ENCODE measurements at places on chromosomes 3 and 15. TPM values are rescaled to one million over a fixed set of nuclear protein-coding genes. Genes with fewer than 3 reads are reported as not detected.
A peak's percentile ranks its signal among the peaks of the same experiment; 100 is the strongest.

Gene ZSCAN2
- 6.3 TPM for total RNA-seq

DNA sequence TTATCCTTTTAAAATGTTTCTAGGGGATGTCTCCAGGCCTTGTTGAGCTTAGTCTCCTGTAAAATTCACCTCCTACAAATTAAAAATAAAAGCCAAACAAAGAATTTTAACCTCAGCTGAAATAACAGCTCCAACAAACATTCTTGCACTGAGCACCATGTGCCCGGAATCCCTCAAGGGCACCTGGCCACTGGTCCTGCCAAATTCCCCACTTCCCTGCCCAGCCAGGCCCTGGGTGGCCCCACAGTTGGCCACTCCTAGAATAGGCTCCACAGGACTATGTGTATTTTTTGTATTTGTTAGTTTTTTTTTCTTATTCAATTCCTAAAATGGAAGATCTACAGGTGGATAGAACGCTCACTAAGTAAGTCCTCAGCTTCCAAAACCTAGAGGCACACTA is 33.1 kb upstream of the PLA2G4E start:
- H3K27me3 ChIP-seq: peaks cover 37% of the 10 kb centered on the region
- no peak overlapping the region for H3K27ac ChIP-seq
- H3K4me1 ChIP-seq: peaks cover 3% of the 10 kb centered on the region

Gene PDCD10
- 72.5 TPM for total RNA-seq

Gene ZNF662
- total RNA-seq: 0.25 TPM

Gene HCN4
- not detected for total RNA-seq

Gene EAF2
- 11.7 TPM for total RNA-seq

Gene UBAP1L
- total RNA-seq: 3.8 TPM

Gene ERC2
- not detected for total RNA-seq

- H3K27ac ChIP-seq: no peak overlapping the region
- DNase-seq: no peak
- peaks cover 34% of the 10 kb centered on the region for H3K4me1 ChIP-seq
- H3K4me3 ChIP-seq: no peak overlapping the region
- H3K36me3 ChIP-seq: peaks cover 15% of the 10 kb centered on the region
Observed at GRCh38 chr3:194300382-194300758, 50.8 kb downstream of the CPN2 start.

Gene TMEM40
- not detected for total RNA-seq

DNA sequence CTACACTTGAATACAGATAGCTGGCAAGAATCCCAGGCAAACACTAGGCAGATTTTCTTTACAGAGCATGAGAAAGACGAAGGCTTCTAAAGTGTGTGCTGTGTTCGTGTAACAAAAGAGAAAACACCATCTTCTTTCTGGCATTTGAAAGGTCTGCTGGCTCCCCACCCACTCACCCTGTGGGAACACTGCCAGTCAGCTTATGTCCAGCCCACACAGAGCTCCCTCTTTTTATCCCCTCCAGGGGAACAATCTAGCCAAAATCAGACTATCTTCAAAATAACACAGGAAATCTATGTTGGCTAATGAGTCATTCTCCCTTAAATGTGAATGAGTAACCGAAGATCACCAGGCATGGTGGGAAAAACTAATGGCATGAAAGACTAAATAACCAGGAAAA is 45.6 kb upstream of the PAQR5 start:
- H3K27me3 ChIP-seq: no peaks in the 10 kb centered on the region
- DNase-seq: no peak
- no peaks in the 10 kb centered on the region for H3K36me3 ChIP-seq
- no peak overlapping the region for H3K4me3 ChIP-seq
- no peak overlapping the region for H3K27ac ChIP-seq

Gene FANCD2
- total RNA-seq: 61.2 TPM

Gene RAD51
- 59.9 TPM for total RNA-seq

Gene ADPRH
- 1.4 TPM for total RNA-seq

Gene ALDH1A2
- not detected for total RNA-seq

- H3K27me3 ChIP-seq: peaks cover 49% of the 10 kb centered on the region
- peaks cover 11% of the 10 kb centered on the region for H3K4me1 ChIP-seq
- no peak overlapping the region for H3K27ac ChIP-seq
Observed at GRCh38 chr15:75178171-75178937, 23.3 kb upstream of the C15orf39 start.

GRCh38 chr3:113831103-113831355 is 7.6 kb upstream of the GRAMD1C start:
- H3K27ac ChIP-seq: no peak overlapping the region
- H3K36me3 ChIP-seq: peaks cover 9% of the 10 kb centered on the region
- peaks cover 18% of the 10 kb centered on the region for H3K4me1 ChIP-seq
- H3K27me3 ChIP-seq: peaks cover 2% of the 10 kb centered on the region

DNA sequence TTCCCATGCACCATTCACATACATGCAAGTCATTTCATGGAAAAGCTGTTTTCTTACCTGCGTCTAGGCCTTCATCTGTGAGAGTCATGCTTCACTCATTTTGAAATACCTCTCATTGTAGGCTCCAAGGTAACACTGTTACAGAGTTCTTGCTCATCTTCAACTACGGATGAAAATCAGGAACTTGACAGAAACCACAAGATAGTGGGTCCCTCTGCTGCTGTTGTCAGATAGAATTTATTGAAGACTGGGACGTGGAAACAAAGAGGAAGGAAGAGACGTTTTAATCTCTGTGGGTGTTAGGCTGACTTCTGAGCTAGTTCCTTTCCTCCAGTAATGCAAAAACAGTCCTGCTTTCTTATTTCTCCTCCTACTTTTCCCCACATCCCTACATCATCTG is at the start of gene P2RY14:
TSS of gene P2RY14 (minus strand) at position 313 of the 400 bp plus-strand sequence. CDS start 64,226 bp downstream, outside the sequence.
- H3K27ac ChIP-seq: peak within 1 kb of the TSS; percentile 55
- no peaks in the 10 kb centered on the region for H3K27me3 ChIP-seq
- no peak within 1 kb of the TSS for H3K4me3 ChIP-seq
- H3K4me1 ChIP-seq: peaks cover 62% of the 10 kb centered on the region
- DNase-seq: no peak
- H3K36me3 ChIP-seq: no peaks in the 10 kb centered on the region

DNA sequence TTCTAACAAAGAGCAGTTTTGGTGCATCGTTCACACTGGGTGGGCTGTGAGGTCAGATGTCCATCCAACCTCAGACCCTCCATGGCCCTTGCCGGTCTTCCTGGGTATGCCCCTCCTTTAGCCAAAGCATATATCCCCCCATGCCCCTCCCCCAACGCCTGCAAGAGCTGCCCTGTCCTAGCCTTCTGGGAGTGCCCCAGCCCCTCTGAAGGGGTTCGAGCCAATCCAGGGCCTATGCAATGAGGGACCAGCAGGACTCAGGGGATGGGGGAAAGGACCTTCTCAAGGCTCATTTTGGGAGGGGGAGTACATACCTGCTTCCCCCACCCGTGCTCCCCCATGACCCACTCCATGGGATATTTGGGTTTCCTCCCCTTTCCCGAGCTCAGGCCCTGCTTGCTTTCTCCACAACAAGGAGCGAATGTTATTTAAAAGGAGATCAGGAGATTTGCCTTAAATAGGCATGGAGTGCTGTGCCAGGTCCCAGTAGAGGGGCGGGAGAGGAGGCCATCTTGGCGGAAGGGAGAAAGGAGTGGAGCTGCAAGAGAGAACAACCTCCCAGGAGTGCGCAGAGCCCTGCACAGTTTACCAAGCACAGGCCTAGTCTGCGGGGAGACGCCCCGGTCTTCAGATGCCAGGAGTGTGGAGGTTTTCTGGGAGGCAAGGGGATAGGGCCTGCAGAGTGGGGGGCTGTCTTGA is 18.2 kb downstream of the PIF1 start:
- no peak overlapping the region for H3K4me3 ChIP-seq
- no peaks in the 10 kb centered on the region for H3K36me3 ChIP-seq
- H3K4me1 ChIP-seq: no peaks in the 10 kb centered on the region
- peaks cover 7% of the 10 kb centered on the region for H3K27me3 ChIP-seq
- no peak for DNase-seq

DNA sequence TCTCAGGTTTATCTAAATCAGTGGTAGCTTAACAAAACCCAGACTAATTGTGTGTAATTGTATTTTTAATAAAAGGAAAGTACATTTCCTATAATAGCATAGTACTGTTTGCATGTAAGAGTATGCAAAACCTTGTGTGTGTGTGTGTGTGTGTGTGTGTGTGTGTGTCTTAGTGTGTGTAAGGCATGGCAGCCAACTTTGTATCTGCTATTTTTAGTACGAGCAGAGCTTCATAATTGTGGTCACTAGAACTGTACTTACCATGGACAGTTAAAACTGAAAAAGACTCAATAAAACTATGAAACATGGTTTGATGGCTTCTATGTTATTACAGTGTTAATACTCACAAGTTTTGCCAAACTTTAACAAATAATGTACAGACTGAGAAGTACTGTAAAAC is 6.2 kb downstream of the P2RY1 start:
- no peak overlapping the region for H3K27ac ChIP-seq
- H3K27me3 ChIP-seq: peaks cover 25% of the 10 kb centered on the region
- DNase-seq: no peak
- no peak overlapping the region for H3K4me3 ChIP-seq
- peaks cover 3% of the 10 kb centered on the region for H3K4me1 ChIP-seq

Gene LNP1
- total RNA-seq: 1.2 TPM

GRCh38 chr3:61903931-61904657 is 342.7 kb downstream of the PTPRG start:
- H3K36me3 ChIP-seq: no peaks in the 10 kb centered on the region
- no peaks in the 10 kb centered on the region for H3K4me1 ChIP-seq
- DNase-seq: no peak
- H3K27ac ChIP-seq: no peak overlapping the region
- no peaks in the 10 kb centered on the region for H3K27me3 ChIP-seq
- H3K4me3 ChIP-seq: no peak overlapping the region

DNA sequence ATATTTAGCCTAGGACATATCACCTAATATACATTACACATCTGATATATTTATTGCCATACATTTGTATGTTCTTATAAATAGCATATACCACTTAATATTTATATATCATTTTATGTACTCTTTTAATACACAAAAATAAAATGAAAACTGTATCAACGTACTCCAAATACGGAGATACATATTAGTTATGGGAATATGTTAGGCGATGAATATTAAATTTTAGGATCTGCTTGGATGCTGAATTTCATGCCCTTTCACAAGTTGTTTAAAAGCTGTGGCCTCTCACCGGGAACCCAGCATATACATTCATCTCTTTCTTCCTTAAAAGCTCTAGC is 50.6 kb downstream of the ZIC4 start:
- H3K36me3 ChIP-seq: peaks cover 2% of the 10 kb centered on the region
- DNase-seq: no peak

DNA sequence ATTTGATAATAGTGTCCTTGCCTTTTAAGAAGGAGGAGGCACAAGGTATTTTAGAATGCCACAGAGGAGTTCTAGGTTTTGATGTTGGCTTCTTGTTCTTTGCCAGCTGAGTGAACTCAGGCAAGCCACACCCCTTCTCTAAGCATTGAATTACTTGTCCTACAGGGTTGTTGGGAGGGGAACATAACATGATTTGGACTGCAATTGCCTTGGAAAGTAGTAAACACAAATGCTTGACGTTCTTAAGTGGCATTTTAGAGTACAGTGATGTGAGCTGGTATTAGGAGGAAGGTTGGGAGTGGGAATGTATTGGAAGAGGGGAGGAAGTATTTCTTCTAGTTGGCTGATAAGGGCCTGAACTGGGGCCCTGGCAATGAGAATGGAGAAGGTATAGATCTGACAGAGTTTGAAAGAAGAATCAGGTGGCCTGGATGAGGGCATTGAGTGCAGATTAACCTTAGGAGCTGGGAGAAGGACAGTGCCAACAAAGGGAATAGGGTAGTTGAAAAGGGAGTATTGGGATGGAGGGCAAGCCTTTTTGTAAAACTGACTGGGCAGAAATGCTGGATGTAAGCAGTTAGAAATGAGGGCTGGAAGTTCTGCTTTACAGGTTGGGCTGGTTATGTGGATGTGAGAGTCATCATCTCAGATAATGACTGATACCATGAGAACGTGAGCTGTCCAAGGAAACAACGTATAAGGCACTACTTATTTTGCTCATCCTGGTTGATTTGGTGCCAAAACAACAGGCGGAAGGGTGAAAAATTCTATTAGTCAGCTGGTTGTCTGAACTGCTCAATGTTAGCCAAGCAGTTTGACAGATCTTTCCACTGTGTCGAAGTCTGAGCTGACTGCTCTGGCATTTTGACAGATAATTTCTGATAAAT is 16.7 kb downstream of the KAT2B start:
- no peak overlapping the region for H3K4me3 ChIP-seq
- H3K27me3 ChIP-seq: no peaks in the 10 kb centered on the region
- peaks cover 20% of the 10 kb centered on the region for H3K36me3 ChIP-seq
- H3K4me1 ChIP-seq: peaks cover 34% of the 10 kb centered on the region
- H3K27ac ChIP-seq: no peak overlapping the region
- no peak for DNase-seq

DNA sequence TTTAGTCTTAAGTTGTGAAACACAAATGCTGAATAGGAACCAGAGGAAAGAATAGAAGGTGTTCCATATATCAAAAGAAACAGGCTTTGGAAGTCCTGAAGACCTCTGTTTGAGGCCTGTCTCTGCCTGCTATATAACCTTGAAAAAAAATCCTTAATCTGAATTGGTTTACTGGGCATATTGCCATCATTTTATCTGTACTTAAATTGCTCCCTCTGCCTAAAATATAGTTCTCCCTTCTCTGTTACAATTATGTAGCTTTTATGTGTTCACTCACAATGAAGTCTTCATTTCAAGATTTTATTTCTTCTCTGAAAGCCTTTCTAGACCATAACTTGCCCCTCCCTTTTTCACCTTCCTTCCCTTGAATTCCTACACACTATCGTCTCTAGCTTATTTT is 21.2 kb downstream of the ARL13B start:
- H3K27me3 ChIP-seq: no peaks in the 10 kb centered on the region
- DNase-seq: no peak
- no peak overlapping the region for H3K27ac ChIP-seq
- no peak overlapping the region for H3K4me3 ChIP-seq
- H3K36me3 ChIP-seq: peaks cover 3% of the 10 kb centered on the region
- peaks cover 4% of the 10 kb centered on the region for H3K4me1 ChIP-seq

Gene TOPAZ1
- not detected for total RNA-seq

GRCh38 chr3:173735841-173736240 is 338.3 kb downstream of the NLGN1 start:
- H3K4me1 ChIP-seq: no peaks in the 10 kb centered on the region
- no peak overlapping the region for H3K27ac ChIP-seq
- H3K27me3 ChIP-seq: no peaks in the 10 kb centered on the region
- no peak for DNase-seq

DNA sequence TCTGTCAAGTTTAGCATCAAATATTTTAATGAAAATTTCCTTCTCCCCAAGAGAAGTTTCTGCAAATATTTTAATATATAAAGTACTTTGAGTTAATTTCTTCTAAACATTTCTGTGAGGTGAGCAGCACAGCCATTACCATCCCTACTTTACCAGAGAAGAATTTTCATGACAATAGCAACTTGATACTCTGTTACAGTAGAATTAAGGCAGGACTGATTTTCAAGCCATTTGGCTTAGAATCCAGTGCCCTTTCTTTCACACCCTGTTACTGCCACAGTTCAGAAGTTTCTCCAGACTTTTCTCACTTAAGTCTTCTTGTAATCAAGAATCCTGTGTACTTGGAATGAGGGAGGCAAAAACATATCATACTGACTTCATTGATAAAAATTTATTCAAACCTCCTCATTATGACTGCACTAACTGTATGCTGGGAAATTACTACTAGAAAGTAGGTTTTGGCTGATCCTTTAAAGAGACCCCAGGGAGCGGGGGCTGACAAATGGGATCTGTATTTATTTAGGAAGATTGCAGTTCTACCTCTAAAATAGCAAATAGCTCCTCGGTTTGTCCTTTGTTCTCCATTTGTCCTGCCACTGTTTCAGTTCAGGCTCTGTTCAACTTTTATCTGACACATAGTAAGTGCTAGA is 557.0 kb upstream of the SGO1 start:
- H3K4me1 ChIP-seq: no peaks in the 10 kb centered on the region
- H3K27me3 ChIP-seq: no peaks in the 10 kb centered on the region
- no peak overlapping the region for H3K4me3 ChIP-seq
- H3K27ac ChIP-seq: no peak overlapping the region

Gene SAMD7
- not detected for total RNA-seq
